ENCODE measurements at places on chromosomes 12 and 14.

GRCh38 chr12:110983811-110984210, 63.4 kb upstream of the MYL2 start:
- no peak for DNase-seq

DNA sequence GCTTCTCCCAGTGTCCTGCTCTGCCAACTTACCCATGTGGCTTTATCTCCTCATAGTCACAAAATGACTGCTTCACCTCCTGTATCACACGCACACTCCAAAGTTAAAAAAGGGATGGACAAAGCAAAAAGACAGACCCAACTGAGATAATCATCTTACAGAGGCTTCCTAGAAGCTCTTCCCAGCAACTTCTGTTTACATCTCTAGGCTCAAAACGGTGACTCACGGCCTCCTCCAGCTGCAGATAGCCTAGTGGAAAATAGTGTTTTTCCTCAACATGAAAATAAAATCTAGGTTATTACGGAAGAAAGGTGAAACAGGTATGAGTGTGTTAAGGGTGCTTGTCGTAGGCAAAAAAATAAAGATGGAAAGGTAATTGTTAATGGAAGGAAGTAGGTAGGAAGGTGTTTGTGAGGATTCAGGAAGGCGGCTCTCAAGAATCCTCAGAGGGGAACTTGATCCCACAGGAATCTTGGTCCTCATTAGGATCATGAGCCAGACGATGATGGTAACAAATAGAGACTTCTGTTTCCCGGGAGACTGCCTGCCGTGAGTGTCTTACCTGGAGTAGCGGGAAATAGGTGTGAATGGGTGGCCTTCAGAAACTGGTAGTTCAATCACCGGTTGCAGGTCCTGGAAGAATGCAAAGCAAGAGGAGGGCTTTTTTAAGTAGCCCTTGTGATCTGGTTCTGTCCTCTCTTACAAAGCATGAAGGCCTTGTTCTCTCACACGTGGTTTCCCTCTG, 487.5 kb upstream of the TMEM132C start:
- no peak for DNase-seq

GRCh38 chr12:91317306-91317705, 134.7 kb upstream of the DCN start:
- DNase-seq = no peak

DNA sequence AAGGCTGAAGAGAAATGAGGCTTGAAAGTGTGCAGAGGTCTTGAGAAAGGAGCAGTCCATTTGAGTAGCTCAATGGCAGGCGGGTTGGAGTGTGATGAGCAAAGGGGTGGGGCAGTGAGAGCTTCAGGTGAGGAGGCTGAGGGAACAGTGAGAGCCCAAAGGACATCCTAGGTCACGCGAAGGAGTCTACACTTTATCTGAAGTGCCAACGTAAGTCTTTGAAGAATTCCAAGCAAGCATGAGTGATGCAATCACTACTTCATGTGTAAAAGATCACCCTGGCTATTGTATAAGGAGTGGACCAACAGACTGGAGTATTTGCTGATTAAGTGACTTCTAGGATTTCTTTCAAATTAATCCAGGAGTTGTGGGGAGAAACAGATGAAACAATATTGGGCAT, 159.9 kb upstream of the HIF1A start:
- no peak for DNase-seq

GRCh38 chr12:108254517-108255251, 84.4 kb downstream of the CMKLR1 start:
- no peak for DNase-seq

GRCh38 chr12:89662623-89663022, 46.0 kb downstream of the ATP2B1 start:
- DNase-seq = no peak

DNA sequence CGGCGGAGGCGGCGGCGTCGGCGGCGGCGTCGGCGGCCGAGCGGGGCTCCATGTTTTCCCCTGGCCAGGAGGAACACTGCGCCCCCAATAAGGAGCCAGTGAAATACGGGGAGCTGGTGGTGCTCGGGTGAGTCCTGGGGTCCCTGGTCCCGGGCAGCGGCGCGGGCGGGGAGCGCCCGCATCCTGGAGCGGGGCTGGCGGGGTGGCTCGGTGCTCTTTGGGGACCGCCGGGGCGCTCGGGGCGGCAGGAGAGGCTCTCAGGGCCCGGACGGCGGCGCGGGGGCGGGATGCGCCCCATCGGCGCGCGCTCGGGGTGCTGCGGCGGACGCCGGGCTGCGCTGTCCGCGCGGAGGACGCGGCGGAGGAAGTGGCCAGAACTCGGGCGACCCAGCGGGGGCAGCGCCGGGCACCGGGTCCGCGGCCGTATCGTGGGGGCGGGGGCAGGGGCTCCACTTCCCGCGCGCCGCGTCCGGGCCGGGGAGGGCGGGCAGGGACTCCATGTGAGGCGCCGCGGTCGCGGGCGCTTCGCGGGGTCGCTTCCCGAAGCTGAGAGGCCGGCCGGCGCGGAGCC, 485 bp downstream of the PELI2 start:
- DNase-seq = no peak

DNA sequence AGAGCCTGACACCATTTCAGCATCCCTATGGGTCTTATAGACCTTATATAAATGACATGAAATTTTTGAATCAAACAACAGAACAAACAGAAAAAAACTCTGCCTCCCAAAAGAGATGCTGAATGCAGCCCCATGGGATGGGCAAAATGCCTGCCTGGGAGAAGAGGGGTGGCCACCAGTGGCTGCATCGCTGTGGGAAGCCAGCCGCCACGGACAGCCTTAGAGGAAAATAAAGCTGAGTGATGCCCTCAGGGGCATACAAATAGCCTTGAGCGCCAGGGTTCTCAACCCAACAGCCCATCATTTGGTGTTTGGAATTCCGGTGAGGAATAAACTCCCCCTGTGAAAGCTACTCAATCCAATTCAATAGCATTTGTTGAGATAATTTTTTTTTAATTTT, 22.9 kb downstream of the SYNE3 start:
- no peak for DNase-seq

GRCh38 chr12:102685172-102685571, 204.8 kb upstream of the IGF1 start:
- no peak for DNase-seq

DNA sequence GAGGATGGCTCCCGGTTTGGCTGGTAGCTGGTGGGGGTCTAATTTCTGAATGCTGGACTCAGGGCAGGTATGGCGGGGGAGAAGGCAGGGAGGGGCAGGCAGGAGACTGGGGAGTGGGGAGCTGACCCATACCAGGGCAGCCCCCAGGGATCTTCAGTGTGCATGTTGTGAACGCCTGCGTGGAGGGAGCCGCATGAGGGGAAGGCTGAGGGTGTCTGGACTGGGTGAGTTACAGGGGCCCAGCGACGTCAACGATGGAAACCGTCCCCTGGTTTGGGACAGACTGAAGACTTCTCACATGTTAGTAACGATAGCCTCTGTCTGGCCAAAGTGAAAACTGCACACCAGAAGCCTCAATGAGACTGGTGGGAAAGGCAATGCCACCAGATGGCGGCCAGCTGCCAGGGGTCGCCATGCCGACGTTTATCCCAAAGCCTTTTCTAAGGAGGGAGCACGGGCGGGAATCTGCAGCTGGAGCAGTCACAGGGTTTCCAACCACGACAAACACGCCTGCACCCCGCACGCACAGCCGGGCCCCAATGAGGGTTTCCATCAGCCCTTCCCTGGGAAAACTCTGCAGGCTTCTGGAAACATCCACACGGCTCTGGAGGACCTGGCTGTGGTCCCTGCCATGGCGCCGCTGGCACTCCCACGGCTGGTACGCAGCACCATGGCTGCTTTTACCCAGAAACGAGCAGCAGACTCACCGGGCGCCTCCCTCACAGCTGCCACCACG, 14.0 kb downstream of the PGAM5 start:
- no peak for DNase-seq

- DNase-seq = peak; percentile 53
These were observed 128.1 kb downstream of the ITPR2 start for GRCh38 chr12:26704684-26705460.

- DNase-seq = no peak
These were observed 375.0 kb downstream of the TRHDE start for GRCh38 chr12:72647139-72647538.

- DNase-seq = no peak
These were observed 13.5 kb downstream of the PTPN21 start for GRCh38 chr14:88541324-88541723.

DNA sequence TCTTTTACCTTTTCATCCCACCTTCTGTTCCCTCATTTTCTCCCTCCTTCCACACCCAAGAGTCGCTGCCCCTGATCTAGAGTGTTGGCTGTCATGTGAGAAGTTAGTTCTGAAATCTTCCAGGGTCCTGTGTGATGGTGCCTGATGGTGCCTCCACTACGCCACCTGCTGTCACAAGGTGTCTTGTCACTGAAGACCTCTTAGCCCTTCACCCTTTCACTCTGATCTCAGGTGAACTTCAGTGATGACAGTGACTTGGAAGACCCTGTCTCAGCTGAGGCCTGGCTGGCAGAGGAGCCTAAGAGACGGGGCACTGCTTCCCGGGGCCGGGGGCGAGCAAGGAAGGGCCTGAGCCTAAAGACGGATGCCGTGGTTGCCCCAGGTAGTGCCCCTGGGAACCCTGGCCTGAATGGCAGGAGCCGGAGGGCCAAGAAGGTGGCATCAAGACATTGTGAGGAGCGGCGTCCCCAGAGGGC, 7.6 kb upstream of the PFDN5 start:
- DNase-seq = peak; percentile 72

DNA sequence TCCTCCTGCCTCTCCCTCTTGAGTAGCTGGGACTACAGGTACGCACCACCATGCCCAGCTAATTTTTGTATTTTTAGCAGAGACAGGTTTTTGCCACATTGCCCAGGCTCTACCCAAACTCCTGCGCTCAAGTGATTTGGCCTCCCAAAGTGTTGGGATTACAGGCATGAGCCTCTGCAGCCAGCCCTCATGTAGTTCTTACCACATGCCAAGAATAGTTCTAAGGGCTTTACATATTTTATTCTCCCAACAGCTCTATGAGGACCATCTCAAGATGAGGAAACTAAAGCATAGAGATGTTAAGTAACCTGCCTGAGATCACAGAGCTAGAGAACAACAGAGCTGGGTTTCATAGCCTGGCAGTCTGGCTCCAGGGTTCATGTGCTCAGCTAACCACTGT, 37.9 kb upstream of the ALDH2 start:
- DNase-seq = no peak

GRCh38 chr12:46403719-46404070, 31.1 kb upstream of the SLC38A2 start:
- DNase-seq = no peak

DNA sequence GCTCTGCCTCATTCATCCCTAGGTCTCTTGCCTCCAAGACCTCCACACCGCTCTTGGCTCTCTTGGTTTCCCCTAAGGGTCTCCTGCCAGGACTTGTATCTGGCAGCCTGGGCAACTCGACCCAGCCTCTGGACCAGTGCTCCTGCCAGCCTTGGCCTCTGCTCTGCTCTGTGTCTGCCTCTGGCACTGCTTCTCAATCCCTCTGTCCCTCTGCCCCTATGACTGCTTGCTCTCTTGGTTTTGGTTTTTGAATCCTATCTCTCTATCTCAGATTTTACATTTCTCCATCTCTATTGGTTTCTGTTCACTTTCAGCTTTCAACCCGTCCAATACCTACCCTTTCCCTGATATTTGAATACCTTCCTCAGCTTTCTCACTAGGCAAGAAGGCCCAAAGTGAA, 6.3 kb downstream of the ITGA5 start:
- no peak for DNase-seq

DNA sequence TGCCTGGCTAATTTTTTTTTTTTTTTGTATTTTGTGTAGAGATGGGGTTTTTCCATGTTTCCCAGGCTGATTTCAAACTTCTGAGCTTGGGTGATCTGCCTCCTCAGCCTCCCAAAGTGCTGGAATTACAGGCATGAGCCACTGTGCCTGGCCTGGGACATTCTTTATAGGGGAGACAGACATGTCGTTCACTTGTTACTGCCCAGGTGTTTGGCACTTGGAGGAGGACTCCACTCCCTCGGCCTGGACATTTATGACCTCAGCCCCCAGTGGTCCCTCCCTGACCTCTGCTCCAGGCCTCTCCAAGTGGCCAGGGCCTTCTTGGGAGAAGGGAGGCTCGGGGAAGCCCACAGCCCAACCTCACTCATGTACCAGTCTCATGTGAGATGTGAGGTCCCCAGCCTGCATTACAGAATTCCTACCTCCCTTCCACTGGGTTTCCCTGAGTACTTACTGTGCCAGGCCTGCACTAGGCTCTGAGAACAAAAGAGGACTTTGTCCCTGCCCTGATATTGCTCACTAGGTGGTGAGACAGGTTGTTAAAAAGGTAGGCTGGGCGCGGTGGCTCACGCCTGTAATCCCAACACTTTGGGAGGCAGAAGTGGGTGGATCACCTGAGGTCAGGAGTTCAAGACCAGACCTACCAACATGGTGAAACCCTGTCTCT, 9.7 kb upstream of the POP5 start:
- no peak for DNase-seq
